ENCODE measurements at places on chromosomes 1 and 21.

- peak overlapping the region; percentile 92 for H3K4me3 ChIP-seq
- no peaks in the 10 kb centered on the region for H3K27me3 ChIP-seq
- peak; percentile 74 for DNase-seq
- H3K27ac ChIP-seq: no peak overlapping the region
Observed at GRCh38 chr1:12230549-12231275, 882 bp downstream of the VPS13D start.

- no peaks in the 10 kb centered on the region for H3K4me1 ChIP-seq
- H3K36me3 ChIP-seq: no peaks in the 10 kb centered on the region
- H3K27ac ChIP-seq: no peak overlapping the region
- H3K27me3 ChIP-seq: no peaks in the 10 kb centered on the region
Observed at GRCh38 chr1:108106775-108107174, 93.4 kb downstream of the SLC25A24 start.

DNA sequence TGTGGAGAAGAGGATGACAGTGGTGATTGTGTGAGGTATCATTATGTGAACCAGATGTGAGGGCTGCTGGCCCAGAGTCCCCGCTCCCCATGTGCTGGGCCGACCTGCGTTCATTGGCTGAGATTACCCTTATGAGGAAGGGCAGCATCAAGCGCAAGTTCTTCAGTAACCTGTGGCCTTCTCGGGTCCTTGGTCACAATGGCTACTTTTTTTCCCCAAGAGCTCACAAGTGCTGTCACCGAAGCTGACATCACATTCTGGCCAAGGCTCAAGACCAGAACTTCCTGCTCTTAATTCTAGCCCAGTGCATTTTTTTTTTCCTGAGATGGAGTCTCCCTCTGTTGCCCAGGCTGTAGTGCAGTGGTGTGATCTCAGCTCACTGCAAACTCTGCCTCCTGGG lies 262.9 kb downstream of the RHOU start:
- no peak overlapping the region for H3K4me3 ChIP-seq
- DNase-seq: no peak
- H3K27ac ChIP-seq: no peak overlapping the region
- H3K27me3 ChIP-seq: no peaks in the 10 kb centered on the region
- peaks cover 3% of the 10 kb centered on the region for H3K4me1 ChIP-seq
- H3K36me3 ChIP-seq: no peaks in the 10 kb centered on the region

GRCh38 chr1:46199233-46199749 lies 1.1 kb upstream of the POMGNT1 start:
- DNase-seq: no peak
- H3K4me1 ChIP-seq: no peaks in the 10 kb centered on the region
- H3K36me3 ChIP-seq: peaks cover 17% of the 10 kb centered on the region
- no peak overlapping the region for H3K27ac ChIP-seq
- H3K27me3 ChIP-seq: no peaks in the 10 kb centered on the region
- peak overlapping the region; percentile 92 for H3K4me3 ChIP-seq

DNA sequence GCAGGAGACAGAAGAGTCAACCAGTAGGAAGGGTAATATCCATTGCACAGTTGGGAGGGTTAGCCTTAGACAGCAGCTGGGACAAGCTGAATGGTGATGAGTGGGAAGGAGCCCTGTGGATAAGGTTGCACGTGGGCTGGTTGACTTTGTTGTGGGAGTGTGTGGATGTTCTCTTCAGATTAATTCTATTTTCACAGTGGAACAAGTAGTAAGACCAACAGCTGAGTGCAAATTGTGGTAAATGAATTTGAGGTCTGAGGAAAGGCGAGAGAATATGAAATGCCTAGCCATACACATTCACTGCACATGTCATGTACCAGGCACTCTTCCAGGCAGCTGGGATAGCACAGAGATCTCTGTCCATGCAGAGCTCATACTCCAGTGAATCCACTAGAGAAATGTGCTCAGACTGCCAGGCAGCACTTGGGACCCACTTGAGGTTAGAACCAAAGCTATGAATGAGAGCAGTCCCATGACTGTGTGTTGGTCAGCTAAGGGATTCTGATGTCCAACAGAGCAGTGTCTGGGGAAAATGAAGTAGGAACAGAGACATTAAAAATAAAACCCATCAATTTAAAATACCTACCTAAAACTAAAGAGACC lies 25.2 kb upstream of the VTCN1 start:
- H3K36me3 ChIP-seq: no peaks in the 10 kb centered on the region
- H3K4me1 ChIP-seq: no peaks in the 10 kb centered on the region
- no peak for DNase-seq
- H3K27ac ChIP-seq: no peak overlapping the region
- no peaks in the 10 kb centered on the region for H3K27me3 ChIP-seq
- no peak overlapping the region for H3K4me3 ChIP-seq

DNA sequence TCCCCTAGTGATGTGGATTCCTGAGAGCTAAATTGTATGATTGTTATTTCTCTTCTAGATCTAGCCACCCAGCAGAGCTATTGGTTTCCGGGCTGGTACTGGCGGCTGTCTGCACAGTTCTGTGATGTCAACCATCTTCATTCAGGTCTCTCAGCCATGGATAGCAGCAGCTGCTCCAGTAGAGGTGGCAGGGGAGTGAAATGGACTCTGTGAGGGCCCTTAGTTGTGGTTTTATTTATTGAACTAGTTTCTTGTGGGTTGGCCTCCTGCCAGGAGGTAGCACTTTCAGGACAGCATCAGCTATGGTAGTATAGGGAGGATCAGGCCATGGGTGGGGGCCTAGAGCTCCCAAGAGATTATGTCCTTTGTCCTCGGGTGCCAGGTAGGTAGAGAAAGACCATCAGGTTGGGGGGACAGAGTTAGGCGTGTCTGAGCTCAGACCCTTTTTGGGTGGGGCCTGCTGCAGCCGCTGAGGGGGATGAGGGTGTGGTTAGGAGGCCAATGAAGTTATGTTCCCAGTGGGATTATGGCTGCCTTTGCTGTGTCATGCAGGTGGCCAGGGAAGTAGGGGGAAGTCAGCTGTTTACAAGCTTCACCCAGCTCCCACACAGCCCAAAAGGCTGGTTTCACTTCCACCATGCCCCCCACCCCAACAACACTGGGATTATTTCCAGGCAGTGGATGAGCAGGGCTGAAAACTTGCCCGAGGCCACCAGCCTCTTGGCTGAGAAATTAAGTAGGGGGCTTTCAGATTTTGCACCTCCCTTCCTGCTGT lies 55.1 kb upstream of the RGS4 start:
- H3K27ac ChIP-seq: no peak overlapping the region
- H3K36me3 ChIP-seq: no peaks in the 10 kb centered on the region
- no peaks in the 10 kb centered on the region for H3K27me3 ChIP-seq
- no peak overlapping the region for H3K4me3 ChIP-seq
- H3K4me1 ChIP-seq: no peaks in the 10 kb centered on the region

DNA sequence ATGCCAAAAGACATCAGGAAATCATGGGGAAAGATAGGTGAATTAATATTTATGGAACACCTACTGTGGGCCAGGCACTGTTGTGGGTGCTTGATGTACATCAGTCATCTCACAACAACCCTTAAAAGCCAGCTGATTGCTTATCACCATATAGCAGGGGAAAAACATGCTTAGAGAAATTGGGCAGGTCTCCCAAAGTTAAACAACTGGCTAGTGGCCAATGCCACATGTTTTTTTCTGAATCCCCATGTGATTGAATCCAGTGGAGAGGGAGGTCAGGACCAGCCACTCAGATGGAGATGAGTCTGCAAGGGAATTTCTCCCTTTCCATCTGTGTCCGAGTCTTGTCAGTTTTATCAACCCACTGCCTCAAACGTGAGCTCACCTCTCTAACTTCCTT lies 33.5 kb downstream of the UTP25 start:
- H3K4me1 ChIP-seq: no peaks in the 10 kb centered on the region
- DNase-seq: no peak
- H3K27ac ChIP-seq: no peak overlapping the region
- H3K4me3 ChIP-seq: no peak overlapping the region
- no peaks in the 10 kb centered on the region for H3K36me3 ChIP-seq

DNA sequence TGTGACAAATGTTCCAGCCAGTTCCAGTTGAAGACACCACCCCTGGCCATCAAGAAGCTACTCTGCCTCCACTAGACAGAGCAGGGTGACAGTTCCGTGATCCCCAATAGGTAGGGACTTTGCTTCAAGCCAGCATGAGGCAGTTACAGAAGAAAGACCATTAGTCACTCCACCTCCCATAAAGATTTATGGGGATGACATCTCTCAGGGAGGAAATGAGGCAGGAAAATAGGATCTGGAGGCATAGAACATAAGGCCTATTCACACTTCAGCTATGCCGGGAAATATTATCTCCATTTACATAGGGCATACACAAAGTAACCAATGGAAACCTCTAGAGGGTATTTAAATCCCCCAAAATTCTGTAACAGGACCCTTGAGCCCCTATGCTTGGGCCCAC lies 3.5 kb upstream of the GBP7 start:
- H3K4me1 ChIP-seq: no peaks in the 10 kb centered on the region
- DNase-seq: no peak
- no peak overlapping the region for H3K4me3 ChIP-seq
- no peak overlapping the region for H3K27ac ChIP-seq
- H3K27me3 ChIP-seq: no peaks in the 10 kb centered on the region
- no peaks in the 10 kb centered on the region for H3K36me3 ChIP-seq

GRCh38 chr1:32239337-32239736 lies 7.7 kb upstream of the FAM167B start:
- H3K4me3 ChIP-seq: peak overlapping the region; percentile 93
- H3K4me1 ChIP-seq: no peaks in the 10 kb centered on the region
- peak; percentile 60 for DNase-seq
- no peaks in the 10 kb centered on the region for H3K27me3 ChIP-seq

DNA sequence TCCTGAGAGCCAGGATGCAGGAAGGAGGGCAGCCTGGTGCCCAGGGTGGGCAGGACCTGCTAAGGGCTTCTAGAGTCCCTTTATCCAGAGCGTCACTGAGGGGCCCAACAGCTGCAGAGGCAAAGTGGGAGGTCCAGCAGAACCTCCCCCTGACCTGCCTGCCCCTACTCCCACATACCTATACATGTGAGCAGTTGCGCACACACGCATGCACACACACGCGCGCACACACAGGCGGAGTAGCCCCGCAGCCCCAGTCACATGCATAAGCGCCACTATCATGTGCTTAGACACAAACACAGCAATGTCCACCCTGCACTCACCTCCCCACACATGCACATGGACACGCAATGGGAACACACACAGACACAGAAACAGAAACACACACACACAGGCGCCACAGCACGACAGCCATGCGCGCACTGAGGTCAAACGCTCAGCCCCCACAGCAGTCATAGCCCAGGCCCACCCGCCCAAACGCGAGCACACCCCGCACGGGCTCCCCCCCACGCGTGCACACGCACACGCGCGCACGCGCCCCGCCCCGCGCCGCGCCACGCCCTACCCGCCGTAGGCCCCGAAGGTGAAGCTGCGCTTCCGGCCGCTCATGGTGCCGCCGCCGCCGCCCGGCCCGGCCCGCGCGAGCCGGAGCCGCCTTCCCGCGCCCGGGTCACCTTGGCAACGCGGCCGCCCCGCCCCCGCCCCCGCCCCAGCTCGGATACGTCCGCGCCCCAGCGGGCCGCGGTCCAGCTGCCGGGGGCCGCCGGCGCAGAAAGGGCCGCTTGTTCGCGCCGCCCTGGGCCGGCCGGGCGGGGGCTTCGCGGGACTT lies 17.7 kb downstream of the RAP1GAP start:
- H3K27ac ChIP-seq: no peak overlapping the region
- H3K27me3 ChIP-seq: peaks cover 7% of the 10 kb centered on the region
- DNase-seq: peak; percentile 90
- no peaks in the 10 kb centered on the region for H3K36me3 ChIP-seq
- H3K4me3 ChIP-seq: peak overlapping the region; percentile 77

DNA sequence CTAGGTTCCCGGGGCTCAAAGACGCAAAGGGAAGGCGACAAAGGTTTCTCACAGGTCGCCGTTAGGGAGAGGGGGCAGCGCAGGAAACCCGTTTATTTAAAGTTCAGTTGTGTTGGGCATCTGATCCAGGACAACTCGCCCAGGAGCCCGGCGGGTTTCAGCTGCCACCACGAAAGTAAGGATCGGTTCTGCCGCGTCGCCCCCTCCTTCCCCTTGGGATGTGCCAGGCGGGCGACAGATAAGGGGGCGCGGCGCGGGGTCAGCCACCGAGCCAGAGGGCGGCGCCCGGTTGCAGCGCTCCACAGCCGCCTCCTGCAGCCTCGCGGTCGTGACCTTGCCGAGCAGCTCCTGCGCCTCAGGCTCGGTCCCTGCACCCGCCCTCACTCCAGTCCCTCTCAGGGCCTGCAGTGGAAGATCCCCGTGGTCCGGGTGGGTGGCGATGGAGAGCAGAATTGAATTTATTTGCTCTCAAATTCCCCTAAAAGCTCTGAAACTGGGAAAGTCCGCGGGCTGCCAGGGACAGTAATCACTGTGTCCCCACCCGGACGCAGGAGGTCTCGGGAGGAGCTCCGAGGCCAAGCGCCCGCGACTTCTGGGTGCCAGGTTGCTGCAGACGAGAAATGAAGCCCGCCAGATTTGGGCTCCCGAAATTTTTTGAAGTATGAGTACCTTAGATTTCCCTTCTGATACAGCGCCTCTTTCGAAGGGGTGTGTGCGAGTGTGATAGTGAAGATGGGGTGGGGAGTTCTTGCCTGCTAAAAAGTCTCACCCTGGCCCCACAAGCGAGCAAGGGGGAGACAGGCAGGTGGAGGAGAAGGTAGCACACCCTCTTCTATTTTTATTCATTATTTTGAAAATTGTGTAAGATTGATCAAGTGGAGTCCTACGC lies 28.4 kb upstream of the NFIA start:
- peak; percentile 78 for DNase-seq
- H3K27me3 ChIP-seq: peaks cover 74% of the 10 kb centered on the region
- H3K36me3 ChIP-seq: no peaks in the 10 kb centered on the region
- peaks cover 4% of the 10 kb centered on the region for H3K4me1 ChIP-seq

- no peaks in the 10 kb centered on the region for H3K36me3 ChIP-seq
- no peak overlapping the region for H3K27ac ChIP-seq
- H3K4me1 ChIP-seq: no peaks in the 10 kb centered on the region
- peak; percentile 22 for DNase-seq
Observed at GRCh38 chr21:39118061-39118460, 65.2 kb downstream of the PSMG1 start.

GRCh38 chr1:64488862-64489261 lies 18.9 kb downstream of the CACHD1 start:
- no peak overlapping the region for H3K4me3 ChIP-seq
- no peak for DNase-seq
- peaks cover 16% of the 10 kb centered on the region for H3K4me1 ChIP-seq
- no peak overlapping the region for H3K27ac ChIP-seq
- H3K36me3 ChIP-seq: no peaks in the 10 kb centered on the region

- peak; percentile 89 for DNase-seq
- peak overlapping the region; percentile 82 for H3K4me3 ChIP-seq
- peaks cover 14% of the 10 kb centered on the region for H3K4me1 ChIP-seq
- no peaks in the 10 kb centered on the region for H3K36me3 ChIP-seq
- peak overlapping the region; percentile 79 for H3K27ac ChIP-seq
Observed at GRCh38 chr1:31760471-31761470, 3.4 kb downstream of the ADGRB2 start.
